Glomerular endothelial cell (primary cell): ENCODE measurements at places on chromosomes 16 and 17. TPM values are rescaled to one million over a fixed set of nuclear protein-coding genes. Genes with fewer than 3 reads are reported as not detected.

DNA sequence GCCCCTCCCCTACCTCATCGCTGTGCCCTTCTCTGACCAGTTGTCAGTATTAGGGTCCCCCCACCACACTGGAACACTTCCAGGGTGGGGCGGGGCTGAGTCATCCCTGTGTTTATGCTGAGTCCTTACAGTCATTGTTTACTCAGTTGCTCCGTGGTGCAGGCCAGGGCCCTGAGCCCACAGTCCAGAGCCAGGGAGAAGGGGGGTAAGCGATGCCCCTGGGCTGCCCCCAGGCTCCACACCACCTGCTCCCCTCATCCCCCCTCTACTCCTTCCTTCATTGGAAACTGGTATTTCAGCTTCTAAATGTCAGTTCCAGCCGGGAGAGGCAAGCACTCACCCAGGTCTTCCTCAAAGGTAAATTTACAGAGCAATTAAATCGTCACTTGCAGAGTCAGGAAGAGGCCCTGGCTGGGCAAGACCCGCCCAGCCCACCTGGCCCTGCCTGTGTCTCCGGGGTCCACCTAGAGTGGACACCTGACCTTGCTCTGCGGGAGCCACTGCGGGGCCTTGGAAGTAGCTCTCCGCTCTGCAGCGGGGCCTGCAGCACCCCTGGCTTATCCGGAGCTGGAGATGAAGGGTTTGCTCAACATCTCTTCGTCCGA lies 4.8 kb downstream of the ATP2A3 start:
- DNase-seq = no peak

Gene MT1H
- not detected in 2 replicates for total RNA-seq

DNA sequence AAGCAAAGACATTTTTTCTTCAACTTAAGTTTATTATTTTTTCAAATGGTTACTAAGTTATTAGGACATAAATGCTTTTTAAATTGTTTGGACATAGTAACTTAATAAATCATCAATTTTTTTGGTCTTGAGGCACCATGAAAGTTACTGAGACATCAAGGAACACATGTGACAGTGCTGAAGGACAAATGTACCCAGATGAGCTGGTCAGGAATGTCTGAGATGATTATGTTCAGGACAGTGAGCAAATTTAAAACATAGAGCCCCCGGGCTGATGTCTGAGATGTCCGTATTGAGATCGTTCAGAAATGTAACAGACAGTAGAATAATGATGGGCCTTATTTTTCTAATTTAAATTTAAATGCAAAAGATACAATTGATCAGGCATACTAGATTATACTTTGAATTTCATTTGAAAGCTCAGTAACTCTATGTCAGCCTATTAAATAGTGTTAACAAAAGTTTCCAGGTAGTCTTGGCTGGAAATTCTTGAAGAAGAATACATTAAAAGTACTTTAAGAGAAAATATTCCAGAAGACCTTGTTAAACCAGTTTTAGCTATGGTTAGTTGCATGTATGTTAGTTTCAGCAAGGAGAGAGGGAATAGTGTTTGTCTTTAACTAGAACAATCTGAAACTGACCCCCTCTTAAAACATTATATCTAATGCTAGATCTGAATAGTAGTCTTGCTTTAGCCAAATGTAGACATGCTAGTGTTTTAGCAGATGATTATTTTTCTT lies 36.4 kb downstream of the SEC14L1 start:
- DNase-seq = no peak

Gene MAP2K3
- 42.8 and 55.8 TPM in 2 replicates for total RNA-seq

Gene MT1A
- total RNA-seq = 16.4 TPM in 1 of 2 replicates, not detected in the other

- no peak for DNase-seq
These were observed 140.7 kb downstream of the IRX3 start for GRCh38 chr16:54145881-54146280.
